ENCODE measurements at places on chromosomes 12 and 14.
A peak's percentile ranks its signal among the peaks of the same experiment; 100 is the strongest.

DNA sequence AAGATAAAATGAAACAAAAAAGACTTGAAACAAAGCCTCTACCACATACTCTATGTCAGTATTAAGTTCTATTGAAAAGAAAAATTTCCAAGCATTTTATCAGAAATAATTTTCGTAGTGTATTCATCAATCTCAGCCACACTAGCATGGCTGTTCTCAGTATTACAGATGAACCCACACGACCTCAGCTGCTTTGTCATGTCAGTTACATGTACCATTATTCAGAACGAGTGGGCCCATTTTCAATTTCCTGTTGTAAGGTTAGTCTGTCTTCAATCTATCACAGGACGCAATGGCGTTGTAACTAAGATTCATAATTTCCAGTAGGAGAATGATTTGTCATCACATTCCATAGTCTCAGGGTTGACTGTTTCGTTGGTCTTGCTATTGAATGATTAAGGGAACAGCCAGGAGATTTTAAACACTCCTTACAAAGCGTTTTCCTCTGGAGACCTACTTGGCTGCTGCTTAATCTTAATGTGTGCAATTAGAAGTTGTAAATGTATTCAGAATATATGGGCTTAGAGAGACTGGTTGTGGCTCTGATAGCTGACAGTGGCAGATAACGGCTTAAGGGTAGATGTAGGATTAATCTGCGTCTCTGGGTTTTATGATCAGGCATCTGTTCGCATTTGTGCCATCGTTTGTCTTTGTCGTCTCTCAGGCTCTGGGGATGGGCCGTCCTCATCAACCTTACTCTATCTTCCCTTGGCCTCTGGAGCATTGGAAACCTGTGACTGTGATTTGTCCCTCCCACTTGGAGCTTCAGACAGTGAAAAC is 65.4 kb downstream of the GLT1D1 start:
- DNase-seq = no peak

DNA sequence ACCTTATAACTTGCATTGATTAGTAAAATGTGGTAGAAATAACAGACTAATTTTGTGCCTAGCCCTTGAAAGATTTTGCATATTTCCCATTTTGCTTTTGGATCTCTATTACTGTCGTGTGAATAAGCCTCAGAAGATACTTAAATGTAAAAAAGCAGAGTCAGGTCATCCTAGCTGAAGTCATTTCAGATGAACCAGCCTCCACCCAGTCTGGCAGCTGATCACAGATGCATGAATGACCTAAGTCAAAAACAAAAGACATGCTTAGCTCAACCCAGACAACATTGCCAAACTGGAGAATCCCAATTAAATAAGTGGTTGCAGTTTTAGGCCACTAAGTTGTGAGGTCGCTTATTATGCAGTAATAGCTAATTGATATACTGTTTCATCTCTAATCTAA is 349.9 kb downstream of the C12orf50 start:
- no peak for DNase-seq

DNA sequence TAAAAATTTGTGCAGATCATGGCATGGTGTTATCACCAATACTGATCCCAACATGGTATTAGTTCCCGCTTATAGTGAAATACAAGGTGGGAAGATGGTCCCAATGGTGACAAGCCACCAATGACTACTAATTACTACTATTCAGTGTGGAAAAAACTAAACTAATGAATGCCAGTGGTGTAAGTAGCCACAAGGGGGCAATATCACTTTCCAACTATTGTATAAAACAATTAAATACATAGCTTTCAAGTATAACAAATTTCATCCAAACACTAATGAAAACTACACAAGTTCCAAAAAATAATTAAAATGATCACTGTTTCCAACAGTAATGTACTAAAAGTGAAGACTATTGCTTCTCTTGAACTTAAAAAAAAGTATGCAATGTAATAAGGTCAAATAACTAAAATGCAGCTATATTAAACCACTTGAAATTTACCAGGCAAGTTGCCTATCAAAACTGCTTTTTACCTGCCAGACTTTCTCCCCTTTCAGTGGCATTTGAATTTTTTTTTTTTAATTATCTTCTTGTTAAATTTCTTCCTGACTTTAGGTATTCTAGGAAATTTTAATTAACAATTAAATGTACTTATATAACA is 58.0 kb downstream of the PAPLN start:
- DNase-seq = peak; percentile 53

GRCh38 chr12:123167329-123167728 is 16.4 kb upstream of the PITPNM2 start:
- DNase-seq = no peak

- DNase-seq = no peak
These were observed 141.7 kb upstream of the GARIN6 start for GRCh38 chr12:99505805-99506204.

- no peak for DNase-seq
These were observed 42.6 kb upstream of the POC1B start for GRCh38 chr12:89568484-89568883.

DNA sequence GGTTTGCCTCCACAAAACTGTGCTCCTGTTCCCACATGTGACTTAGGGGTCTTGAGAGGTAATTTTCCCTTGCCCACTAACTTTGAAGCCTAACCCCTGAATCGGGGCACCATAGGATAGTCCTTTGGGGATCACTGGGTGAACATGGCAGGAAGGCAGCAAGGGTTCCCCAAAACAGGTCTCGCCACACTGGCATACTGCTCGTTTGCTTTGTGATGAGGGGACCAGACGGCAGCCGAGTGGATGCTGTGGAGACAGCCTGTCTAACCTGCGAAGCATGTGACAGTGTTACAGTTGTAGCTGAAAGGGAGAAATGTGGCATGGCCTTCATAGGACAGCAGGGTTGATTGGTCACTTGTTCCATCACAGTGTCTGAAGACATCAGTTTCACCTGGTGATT is 42.4 kb downstream of the UBE3B start:
- DNase-seq = no peak
